T-helper 1 cell (primary cell): ENCODE measurements at places on chromosomes 7 and 10.

DNA sequence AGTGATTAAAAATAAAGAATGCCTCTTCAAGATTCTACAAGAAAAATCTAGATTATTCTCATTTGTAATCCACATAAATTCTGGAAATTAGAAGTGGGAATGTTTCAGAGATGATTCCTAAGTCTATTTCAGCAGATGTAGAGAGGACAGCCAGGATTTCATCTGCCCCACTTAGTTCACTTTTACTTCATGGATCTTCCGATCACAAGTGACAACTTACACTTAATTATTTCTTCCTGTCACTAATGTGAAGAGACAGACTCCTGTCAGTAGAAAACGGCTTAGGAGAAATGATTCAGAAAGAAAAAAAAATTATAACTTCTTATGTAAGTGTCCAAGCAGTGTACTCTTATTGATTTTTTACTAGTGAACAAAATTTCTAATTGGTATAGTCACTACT lies 368.2 kb upstream of the SMIM30 start:
- DNase-seq = no peak

DNA sequence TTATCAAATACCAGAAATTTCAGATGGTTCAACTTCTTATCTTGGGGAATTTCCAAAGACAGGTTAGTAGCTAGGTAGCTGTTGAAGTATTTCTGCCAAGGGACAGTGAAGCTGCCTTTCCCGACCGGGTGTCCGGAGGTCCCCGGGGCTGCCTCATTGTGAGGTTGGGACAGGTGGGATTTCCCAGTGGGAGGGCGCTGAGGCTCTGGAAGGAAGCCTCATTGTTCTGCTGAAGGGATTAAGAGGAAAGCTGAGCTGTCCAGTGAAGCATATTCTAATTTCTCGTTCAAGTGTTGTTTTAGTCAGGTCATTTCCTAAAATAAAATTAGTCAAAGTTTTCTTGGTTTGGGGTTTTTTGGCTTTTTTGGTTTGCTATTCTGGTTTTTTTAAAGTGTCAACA lies 244.2 kb downstream of the MGMT start:
- DNase-seq = no peak

GRCh38 chr10:132735341-132735775 lies 50.6 kb downstream of the NKX6-2 start:
- no peak for DNase-seq

GRCh38 chr10:124676416-124677062 lies 67.6 kb downstream of the FAM53B start:
- no peak for DNase-seq

DNA sequence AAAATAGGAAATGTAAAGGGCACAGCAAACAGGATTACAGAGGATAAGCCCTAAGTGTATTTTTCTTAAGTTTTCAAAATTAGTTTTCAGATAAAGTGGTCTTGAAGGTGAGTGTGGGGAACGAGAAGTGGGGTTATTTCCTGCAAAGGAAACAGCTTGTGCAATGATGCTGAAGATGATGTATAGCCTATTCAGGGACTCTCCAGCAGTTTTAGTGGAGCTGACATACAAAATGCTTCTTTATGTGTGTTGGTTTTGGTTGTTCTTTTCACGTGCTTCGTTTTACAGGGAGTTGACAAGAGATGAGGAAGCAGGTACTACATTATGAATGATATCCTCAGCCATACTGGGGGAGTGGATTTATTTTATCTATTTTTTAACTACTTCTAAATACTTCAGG lies 20.5 kb downstream of the CASD1 start:
- no peak for DNase-seq

DNA sequence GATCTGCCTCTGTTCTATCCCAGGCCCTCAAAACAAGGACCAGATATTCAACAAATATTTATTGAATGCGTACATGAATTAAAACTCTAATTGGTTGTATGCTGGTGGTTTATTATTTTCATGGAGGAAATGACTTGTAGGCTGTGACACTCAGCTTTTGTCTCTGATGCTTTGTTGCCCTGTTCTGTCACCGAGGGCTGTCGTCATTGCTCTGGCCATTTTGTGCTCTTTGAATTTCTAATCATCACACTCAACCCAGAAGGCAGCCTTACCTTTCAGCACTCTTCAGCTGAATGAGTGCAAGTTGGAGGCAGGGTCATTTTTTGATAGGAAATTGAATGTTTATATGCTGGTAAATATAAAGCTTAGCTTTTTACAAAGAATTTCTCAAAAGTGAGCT lies 14.5 kb downstream of the SRGN start:
- no peak for DNase-seq

GRCh38 chr7:39453743-39454355 lies 112.4 kb upstream of the YAE1 start:
- DNase-seq = peak; percentile 17

DNA sequence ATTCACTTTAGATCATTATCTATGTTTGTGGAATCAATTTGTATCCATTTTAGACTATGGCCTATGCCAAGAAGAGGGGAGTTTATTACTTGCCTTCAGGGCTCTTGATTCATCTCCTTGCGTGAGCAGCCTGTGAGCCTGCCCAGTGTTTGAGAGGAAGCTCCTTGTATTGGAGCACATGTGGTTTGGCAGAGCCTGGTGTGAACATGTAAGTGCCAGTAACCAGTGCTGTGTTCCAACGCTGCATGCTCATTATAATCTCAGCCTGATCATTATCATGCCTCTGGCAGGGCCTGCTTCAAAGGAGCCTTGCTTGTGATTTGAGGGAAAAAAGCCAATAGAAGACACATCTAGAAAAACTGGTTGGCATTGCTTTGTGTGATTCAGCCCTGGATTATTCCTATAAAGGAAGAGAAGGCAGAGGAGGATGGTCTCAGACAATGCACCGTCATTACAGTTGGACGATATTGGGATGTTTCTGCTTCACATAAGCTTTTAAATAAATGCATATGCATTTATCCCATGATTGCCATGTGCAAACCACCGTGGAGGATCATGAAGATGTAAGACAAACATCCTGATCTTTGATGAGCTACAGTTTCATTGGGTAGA lies 203.4 kb upstream of the AHR start:
- DNase-seq = no peak

- DNase-seq = no peak
These were observed 228.0 kb downstream of the TWIST1 start for GRCh38 chr7:18889436-18889835.

- no peak for DNase-seq
These were observed 5.5 kb upstream of the CFAP46 start for GRCh38 chr10:132947843-132948242.

DNA sequence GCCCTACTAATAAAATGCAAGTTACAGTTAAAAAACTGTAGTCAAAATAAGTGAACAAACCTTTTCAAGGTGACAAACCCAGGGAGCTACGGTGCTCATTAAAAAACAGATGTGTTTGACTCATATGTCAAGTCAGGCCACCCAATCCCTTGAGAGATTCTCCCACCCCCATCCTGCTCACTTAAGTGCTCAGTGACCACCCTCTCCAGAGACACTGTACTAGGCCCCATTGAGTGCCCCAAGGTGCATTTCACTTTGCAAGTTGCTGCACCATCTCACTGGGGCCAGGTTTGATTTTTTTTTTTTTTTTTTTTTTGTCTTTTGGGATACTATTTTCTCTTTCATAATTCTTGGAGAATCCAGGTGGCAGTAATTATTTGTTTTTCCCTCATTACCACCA lies 1.9 kb downstream of the ERV3-1 start:
- no peak for DNase-seq

- no peak for DNase-seq
These were observed 24.0 kb downstream of the COL26A1 start for GRCh38 chr7:101386558-101387231.

DNA sequence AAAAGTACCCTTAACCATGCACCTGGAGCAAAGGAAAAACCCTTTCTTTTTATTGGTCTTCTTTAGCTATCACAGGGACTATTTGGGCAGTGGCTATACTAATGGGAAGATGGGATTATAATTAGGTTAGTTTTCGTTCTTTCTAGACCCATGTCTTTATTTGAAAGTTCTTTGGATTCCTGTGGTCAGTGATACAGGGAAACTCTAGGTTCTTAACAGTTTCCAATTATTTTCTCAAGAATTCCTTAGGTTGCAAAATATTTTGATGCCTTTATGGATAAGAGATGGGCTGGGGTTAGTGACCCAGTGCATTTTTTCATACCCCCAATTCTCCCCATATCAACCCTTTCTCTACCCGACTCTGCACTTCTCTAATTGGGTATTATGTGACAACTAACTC lies 49.0 kb downstream of the ADD3 start:
- DNase-seq = no peak

- no peak for DNase-seq
These were observed 24.0 kb downstream of the OR9A2 start for GRCh38 chr7:143002898-143003297.

DNA sequence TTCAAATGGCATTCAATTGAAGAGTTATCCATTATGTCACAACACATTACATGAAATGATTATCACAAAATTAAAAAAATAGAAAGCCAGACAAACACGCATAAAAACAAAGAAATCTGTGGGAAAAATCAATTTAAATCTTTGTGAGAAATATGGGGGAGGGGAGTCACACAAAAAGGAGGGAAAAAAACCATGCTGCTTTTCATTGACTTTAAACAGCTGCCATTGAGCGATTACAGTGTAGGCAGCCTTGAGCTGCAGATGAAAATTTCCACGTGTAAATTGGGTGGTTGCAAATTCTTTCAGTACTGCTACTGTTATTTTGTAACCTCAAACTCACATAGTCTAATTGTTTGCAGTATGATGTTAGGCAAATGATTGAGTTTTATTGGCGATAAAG lies 889.9 kb upstream of the PHF14 start:
- no peak for DNase-seq

DNA sequence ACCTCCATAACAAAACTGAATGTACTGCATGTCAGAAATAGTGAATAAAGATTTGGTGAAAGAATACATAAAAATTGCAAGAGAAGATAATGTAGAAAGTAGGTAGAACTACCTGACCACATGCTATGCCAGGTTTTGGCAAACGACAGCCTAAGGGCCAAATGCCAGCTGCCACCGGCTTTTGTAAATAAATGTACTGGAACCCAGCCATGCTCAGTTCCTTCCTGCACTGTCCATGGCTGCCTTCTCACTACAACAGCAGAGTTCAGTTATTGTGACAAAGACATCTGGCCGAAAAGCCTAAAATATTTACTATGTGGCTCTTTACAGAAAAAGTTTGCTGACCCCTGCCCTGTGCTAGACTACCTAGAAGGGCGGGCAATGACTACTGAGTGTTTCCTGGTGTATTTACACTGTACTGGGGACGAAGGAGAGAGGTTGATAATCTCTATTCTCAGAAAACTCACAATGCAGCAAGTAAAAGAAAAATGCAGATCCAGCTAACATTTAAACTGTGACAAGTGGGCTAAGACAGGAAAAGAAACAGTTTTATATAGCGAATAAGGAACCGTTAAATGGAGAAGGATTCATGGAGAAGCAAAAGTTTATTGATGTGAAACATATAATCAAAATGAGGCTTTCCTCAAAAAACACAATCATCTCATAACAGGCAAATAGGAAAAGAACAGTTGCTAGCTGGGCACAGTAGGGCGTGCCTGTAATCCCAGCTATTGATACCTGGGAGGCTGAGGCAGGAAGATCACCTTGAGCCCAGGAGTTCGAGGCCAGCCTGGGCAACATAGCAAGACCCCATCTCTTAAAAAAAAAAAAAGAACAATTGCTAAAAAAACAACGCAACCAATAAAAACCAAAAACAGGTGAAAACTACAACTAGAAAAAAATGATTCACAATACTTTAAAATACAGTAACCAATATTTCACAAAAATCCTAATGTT lies 13.7 kb downstream of the KIN start:
- DNase-seq = no peak

GRCh38 chr10:22856444-22857074 lies 71.3 kb upstream of the ARMC3 start:
- no peak for DNase-seq

- DNase-seq = no peak
These were observed 219.6 kb downstream of the PTEN start for GRCh38 chr10:88082806-88083596.

- DNase-seq = no peak
These were observed 3.6 kb downstream of the SFXN4 start for GRCh38 chr10:119161680-119162451.
